ENCODE measurements at places on chromosomes 6 and 20.

DNA sequence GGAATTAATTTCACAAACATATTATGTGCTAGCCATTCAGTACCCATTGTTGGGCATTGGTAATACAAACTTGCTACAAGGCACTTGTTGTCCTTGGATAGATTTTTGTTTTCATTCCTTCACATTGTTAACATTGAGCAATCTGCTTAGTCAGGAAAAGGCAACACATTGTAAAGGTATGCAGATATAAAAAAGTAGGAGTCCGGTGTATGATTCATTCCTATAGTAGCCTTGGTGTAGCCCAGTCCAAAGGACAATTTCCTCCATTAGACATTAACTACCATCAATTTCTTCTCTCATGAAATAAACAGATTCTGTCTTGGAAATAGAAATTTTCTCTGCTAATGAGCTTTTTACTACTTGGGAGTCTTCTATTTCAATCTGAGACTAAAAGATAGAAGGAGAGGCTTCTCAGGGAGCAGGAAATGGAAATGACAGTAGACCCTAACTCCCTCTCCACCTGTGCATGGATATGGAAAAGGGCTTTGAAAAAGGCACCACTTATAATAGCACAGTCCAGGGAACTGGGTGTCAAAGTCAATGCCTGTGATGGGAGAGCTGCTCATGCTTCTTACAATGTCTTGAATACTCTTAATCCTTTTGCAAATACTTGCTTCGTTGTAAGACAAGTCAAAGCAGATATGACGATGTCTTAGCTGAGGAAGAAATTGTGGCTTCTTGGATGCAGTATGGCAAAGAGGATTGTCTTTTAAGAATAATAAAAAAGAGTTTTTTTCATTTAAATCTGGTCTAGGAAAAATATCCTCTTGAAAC is 369.4 kb upstream of the CITED2 start:
- no peak for DNase-seq

- no peak for DNase-seq
Observed at GRCh38 chr20:56391037-56391436, 978 bp downstream of the AURKA start.

DNA sequence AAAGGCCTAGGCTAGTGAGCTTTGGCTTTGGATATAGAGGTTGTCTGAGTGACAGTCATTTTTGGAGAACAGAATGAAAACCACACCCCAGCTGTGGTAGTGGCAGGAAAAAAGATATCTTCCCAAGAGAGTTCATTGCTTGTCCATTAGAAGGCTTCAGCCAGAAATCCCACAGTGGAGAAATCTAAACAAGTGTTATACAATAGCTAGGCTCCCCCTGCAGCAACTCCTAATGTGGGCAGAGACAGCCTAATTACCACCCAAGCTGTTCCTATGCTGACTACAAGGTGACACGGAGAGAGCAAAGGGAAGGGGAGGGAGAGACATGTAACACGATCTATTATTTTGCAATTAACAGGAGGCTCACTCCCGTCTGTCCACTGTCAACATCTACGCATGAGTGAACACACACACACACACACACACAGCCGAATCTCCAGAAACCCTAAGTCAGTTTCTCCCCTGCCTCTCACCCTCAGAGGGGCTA is 147.5 kb upstream of the TCF21 start:
- DNase-seq = peak; percentile 75

- no peak for DNase-seq
Observed at GRCh38 chr6:154345811-154346210, 10.8 kb downstream of the IPCEF1 start.

All from NCI-H2081 (cell line).